ENCODE measurements at places on chromosomes 1 and 21. TPM values are rescaled to one million over a fixed set of nuclear protein-coding genes. Genes with fewer than 3 reads are reported as not detected.

CYP4A11 gene
- not detected for total RNA-seq

TMEM81 gene
- total RNA-seq, result 0.97 TPM

FNDC5 gene
- total RNA-seq, result 0.43 TPM

AMY2B gene
- total RNA-seq, result 3.5 TPM

CLCA1 gene
- under 0.01 TPM for total RNA-seq

PMF1 gene
- 50.9 TPM for total RNA-seq

GSTM4 gene
- total RNA-seq, result 11.7 TPM

TLCD4 gene
- total RNA-seq, result 0.86 TPM
